ENCODE measurements at places on chromosomes 4 and X. TPM values are rescaled to one million over a fixed set of nuclear protein-coding genes. Genes with fewer than 3 reads are reported as not detected.

DNA sequence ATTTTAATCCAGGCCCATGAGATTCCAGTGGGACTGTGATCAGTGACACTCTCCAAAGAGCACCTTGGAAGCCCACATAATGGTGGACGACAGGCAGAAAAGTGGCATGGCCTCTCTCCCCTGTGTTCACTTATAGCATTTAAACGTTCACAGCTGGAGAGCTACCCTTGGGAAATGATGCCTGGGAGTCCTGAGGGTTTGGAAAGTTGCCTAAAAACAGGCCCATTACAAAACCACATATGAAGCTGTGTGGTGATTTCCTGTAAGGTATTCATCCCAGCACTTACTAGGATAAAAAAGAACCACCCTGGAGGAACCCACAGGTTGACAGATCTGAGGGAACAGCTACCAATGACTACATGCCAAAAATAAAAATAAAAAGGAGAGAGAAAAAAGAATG is 193.2 kb downstream of the RASL11B start:
- peak; percentile 79 for DNase-seq

DNA sequence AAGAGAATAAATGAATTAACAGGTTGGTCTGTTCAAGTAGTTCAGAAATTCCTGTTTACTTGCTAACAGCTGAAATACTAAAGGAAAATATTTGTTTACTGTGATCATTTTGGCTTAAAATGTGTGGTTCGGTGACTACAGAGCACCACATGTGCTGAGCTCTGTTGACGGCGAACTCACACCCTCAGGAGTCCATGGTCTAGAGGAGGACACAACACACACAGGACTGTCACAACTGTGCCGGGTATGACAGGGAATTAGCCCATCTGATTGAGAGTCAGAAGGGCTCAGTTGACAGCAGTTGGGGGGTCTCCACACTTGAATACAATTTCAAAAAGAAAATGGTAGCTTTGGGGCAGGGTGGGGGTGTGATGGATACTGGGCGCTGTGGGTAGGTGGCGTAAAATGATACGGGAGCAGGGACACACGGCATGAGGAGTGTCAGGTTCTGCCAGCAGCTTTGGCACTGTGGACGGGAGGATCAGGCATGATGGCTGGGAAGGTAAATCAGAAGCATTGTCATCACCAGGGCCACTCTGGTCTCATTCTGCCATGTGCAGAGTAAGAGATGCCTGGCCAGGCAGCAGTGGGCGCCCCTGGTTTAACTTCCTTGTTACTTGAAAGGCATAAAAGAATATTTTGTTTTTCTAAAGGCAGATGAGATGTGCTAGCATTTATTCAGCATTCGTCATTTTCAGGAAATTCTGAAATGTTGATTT is 33.3 kb downstream of the CLDN22 start:
- DNase-seq = no peak

DNA sequence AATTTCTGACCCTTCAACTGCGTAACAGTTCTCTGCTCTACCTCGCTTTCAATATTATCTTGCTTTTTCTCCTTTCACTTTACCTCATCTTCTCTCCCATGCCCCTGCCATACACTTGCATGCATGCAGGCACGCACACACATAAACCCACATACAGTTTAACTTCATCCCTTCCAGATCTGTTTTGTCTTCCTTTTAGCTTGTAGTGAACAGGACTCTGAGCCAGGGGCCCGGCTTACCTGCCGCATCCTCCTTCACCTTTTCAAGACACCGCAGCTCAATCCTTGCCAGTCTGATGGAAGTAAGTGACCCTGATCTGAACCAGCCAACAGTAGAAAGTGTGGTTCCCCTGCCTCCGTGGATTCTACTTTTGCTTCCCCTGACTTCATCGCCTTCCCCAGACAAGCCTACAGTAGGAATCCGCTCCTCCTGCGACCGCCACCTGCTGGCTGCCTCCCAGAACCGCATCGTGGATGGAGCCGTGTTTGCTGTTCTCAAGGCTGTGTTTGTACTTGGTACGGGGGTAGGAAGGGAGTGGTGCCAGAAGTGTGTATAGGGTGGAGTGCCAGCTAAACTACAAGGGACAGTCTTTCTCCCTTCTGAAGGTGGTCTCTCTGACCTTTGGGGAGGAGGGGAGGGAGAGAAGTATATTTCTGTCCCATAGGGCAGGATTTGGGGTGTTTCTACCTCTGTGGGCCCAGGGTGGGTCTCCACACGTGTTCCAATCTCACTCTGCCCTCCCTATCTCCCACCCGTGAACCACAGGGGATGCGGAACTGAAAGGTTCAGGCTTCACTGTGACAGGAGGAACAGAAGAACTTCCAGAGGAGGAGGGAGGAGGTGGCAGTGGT is 10.7 kb downstream of the MED12 start:
- DNase-seq = peak; percentile 51

GRCh38 chrX:21972721-21973120 is 32.2 kb downstream of the SMS start:
- DNase-seq = peak; percentile 78

- DNase-seq = peak; percentile 92
Observed at GRCh38 chr4:10584042-10584441, 100.5 kb downstream of the CLNK start.

DNA sequence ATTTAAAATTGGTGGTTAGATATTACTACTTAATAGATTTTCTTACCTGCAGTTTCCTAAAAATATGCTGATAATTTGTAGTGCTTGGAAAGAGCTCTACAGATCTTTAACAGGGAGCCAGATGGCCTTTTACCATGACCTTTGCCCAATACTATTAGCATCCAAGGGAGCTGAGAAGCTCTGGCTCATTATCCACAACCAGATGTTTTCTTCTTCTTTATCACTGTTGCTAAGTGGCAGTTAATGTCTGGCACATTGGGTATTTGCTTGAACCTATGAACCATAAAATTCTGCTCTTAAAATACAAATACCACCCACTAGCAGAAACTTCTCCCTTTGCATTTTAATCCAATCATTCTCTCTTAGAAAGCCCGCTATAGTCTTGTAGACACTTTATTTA is 1480.3 kb downstream of the C4orf33 start:
- no peak for DNase-seq

The NAP1L3 gene
- total RNA-seq = 12.4 TPM

The VSIG4 gene
- not detected for total RNA-seq

The ANKRD50 gene
- 22.2 TPM for total RNA-seq

All from fibroblast of the aortic adventitia (primary cell).